Stimulated activated CD4-positive, alpha-beta T cell treated with anti-CD3 and anti-CD28 coated beads, Interleukin-2, amount 100 ng/mL, for 24 hours (primary cell): ENCODE measurements at places on chromosomes 12 and 14.

GRCh38 chr12:68675101-68675842 is 11.5 kb upstream of the NUP107 start:
- peak; percentile 58 for DNase-seq

- no peak for DNase-seq
Observed at GRCh38 chr14:89955022-89955744, 544 bp upstream of the TDP1 start.

DNA sequence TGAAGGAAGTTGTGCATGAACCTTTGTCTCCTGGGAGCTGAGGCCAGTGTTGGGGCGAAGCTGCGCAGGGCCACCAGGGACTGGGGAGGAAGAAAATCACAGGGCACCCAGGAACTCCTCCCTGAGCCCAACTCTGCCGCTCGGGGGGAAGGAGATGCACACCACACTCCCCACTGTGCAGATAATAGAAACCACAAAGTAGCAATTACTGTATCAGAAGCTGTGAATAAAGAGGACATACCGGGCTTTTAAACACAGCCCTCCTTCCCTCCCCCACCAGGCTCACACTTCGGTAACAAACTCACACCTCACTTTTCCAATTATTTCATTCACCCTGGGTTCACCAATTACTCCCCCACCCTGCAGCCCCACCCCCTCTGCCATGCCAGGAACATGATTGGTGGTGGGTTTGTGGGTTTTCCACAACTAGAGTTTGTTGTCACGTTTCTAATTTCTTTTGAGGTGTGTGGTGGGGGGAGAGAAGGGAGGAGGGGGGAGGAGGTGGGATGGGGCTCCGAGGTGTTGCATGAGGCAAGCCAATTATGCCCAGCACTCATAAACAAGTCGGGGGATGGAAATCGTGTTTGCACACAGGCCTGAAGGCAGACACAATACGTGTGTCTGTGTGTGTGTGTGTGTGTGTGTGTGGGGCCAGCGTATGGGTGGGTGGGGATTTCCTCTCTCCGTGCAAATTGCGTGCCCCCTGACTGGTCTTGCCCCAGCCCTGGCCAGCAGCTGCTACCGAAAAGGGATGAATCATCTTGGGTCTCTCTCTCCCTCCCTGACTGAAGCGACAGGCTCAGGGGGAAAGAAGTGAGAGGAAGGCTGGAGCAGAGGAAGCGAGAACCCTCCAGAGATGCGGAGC is 103.3 kb downstream of the RBM19 start:
- DNase-seq = no peak

DNA sequence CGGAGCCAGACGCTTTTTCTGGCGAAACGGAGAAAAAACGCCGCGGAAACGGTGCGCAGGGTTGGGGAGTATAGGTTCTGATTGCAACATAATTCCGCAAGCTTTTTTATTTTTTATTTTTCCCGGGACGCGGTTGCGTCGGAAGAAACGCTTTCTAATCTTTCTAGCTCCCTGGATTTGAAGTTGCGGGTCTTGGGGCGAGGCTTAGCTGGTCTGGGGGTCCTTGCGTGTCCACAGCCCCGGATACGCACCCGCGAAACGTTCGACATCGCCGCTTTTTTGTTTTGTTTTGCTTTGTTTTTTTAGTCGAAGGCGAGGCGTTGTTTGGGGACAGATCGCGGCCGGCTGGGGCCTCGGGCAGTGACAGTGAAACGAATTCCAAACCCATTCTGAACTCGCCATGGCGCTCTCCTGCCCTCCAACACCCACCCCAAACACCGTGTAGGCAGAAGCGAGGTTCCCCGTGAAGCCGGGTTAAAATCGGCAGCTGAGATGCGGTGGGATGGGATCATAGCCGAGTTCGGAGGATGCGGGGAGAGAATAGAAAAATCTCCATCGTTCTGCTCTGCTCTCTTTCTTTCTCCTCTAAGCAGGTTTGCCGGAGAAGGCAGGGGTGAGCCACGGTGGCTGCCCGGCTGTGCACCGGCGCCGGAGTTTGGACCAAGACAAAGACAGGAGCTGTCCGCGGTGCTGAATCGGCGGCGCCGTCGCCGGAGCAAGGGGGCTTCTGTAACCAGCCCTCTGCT is 8.1 kb upstream of the LHX5 start:
- DNase-seq = peak; percentile 42

- DNase-seq = no peak
Observed at GRCh38 chr12:121000530-121000929, 15.8 kb downstream of the C12orf43 start.

GRCh38 chr14:32417956-32418552 is 89.0 kb downstream of the AKAP6 start:
- DNase-seq = no peak
